ENCODE measurements at places on chromosomes 13 and 19.

- no peak for DNase-seq
Observed at GRCh38 chr13:25085125-25085742, 10.7 kb upstream of the PABPC3 start.

DNA sequence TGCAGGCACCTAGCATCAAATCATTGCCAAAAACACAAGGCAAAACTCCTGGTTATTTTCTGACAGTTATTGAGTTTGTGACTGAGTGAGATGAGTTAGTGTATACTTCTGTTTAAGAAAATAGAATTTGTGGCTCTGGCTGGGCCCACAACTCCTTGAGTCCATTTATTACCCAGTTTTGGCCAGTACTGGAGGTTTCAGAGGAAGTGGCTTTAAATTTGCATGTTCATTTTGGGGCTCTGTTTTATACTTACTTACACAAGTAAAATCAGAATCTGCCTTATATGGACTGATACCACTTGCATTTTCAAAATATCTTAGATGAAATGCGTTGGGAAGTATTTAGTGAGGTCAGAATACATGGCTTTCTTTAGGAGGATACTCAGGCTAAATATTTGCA, 29.0 kb downstream of the TNFSF11 start:
- no peak for DNase-seq

DNA sequence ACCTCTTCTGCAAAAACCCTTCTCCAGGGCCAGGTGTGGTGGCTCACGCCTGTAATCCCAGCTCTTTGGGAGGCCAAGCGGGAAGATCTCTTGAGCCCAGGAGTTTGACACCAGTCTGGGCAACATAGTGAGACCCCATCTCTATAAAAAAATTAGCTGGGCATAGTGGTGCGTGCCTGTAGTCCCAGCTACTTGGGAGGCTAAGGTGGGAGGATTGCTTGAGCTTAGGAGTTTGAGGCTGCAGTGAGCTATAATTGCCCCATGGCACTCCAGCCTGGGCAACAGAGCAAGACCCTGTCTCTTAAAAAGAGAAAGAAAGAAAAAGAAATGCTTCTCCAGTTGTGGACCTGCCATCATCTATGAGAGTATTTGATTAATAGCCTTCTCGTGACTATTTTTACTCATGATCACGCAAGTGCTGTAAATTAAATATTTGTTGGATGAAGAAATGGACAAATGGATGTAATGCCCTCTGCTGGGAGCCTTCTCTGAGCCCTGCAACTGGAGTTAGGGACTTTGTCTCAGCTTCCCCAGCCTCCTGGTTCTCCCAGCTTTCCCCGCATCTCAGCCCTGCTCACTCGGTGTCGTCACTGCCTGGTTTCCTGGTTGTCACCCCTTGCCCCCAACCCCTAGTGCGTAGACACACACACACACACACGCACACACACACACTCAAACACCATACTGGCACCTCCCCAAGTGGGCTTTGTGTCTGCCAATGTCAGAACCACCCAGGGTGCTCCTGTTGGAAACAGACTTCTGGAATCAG, 12.2 kb downstream of the WIZ start:
- no peak for DNase-seq

DNA sequence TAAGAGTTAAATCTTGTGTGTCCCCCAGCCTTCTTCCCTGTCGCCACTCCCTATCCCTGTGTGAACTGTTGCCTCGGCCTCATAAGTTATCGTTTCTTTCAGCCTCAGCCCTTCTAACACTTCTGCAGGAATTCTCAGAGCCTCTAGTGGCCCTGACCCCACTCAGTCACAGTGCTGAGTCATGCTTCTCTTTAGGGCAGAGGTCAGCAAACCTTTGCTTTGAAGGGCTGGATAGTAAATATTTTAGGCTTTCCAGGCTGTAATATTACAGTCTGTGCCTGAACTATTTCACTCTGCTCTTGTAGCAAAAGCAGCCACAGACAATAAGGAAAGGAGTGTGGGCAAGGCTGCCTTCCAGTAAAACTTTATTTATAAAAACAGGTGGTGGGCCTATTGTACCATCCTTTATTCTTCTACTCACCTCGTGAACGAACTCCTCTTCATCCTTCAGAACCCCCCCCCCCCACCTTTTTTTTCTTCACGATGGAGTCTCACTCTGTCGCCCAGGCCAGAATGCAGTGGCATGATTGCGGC, 22.1 kb downstream of the MYO9B start:
- DNase-seq: no peak

DNA sequence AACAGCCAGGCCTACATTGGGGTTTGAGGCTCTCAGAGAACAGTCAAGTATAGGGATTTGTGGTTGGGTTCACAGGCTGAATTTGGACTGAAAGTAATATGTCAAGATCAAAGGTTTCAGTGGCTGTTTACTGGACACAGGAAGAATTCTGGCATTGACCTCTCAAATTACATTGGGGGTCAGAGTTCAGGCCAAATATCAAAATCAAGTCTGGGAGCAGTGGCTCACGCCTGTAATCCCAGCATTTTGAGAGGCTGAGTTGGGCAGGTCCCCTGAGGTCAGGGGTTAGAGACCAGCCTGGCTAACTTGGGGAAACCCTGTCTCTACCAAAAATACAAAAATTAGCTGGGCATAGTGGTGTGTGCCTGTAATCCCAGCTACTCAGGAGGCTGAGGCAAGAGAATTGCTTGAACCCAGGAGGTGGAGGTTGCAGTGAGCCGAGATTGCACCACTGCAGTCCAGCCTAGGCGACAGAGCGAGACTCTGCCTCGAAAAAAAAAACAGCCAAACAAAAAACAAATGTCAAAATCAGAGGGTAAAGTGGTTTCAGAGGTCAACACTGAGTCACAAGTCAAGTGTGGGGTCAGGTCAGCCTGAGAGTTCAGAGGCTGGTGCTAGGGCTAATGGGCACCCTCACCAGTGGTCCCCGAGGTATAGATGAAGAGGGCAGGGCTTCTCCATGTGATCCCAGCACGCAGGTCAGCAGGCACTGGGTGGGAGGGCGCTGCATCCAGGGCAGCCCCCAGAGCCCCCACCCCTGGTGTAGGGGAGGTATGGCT, 1.5 kb downstream of the SLC27A5 start:
- no peak for DNase-seq

DNA sequence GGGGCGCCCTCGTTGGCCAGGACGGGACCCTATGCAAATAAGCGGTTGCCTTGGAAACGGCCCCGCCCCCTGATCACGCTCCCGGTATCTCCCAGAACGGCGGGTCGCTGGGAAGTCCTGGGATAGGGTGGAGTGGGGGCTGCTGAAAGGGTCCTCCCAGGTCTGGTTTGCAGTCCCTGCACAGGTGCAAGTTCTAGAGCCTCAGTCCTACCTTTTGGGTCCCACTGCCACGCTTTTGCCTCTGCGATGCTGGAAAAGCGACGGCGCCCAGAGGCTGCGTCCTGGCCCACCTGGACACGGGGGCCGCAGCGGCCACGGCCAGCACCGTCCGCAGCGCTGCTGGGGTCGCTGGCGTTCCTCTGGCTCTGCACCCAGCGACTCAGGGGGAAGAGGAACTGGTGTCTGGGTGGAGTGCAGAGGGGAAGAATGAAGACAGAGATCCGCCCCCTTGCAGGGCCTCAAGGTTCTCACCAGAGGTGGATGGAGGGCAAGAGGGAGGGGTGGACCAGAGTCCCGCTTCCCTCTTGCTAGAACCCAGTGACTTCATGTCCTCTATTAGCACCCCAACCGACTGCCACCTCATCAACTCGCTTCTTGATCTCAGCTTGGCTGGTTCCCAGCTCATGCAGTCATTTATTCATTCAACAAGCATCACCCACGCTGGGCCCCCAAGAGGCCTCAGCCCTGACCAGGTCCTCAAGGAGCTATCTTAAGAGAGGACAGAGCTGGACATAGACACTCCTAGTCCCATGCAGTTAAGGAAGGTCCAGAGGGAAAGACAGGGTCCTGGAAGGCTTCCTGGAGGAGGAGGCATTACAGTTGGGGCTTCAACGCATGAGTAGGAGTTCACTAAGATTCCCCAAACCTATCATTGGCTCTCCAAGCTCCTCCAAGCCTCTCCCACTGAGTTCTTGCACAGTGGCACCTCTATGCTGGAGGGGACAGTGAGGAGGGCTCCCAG, at the start of gene LRRC25:
LRRC25 (minus strand) TSS at position 381 of the 961 bp plus-strand sequence. CDS start 659 bp downstream, outside the sequence.
- no peak for DNase-seq

DNA sequence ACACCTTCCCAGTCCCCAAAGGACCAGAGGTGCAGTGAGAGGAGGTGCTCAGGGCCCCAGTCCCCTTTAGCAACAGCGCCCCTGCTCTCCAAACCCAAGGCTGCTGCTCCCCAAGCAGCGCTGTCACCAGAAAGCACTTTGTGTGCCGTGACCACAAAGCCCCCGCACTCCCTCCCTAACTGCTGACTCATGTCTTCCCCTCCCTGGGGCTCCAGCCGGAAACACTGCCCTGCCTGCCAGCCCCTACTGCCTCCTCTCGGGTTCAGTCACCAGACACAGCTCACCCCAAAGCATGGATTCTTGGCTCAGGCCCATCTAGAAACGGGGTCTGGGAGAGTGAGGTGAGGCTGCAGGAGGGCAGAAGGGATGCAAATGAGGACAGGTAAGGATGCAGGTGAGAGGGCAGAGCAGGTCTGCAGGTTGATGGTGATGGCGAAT, 4.9 kb upstream of the TNFSF14 start:
- DNase-seq: no peak

- no peak for DNase-seq
Observed at GRCh38 chr19:33524024-33524664, 2.6 kb upstream of the PEPD start.
